ENCODE measurements at places on chromosomes 1 and 21.

DNA sequence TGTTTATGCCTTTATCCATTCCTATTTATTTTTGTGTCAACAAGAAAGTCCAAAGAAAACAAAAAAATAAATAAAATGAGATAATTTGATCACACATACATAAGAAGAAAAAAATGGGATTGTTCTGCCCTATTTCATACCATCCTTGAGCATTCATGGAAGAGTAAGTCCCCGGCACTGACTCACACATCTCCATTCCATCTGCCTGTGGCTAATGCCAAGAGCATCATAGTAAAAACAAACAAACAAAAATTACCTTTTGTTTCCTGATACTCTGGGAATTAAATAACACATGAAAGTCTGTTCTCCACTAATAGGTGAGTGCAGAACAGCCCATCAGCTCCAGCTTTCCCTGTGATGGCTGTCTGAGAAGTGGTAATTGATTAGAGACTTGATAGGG, 48.1 kb upstream of the BACE2 start:
- no peak for DNase-seq

- no peak for DNase-seq
Measured at GRCh38 chr21:45965084-45965809, 16.3 kb upstream of the COL6A1 start.

GRCh38 chr1:160359559-160360226, 7.2 kb upstream of the NHLH1 start:
- no peak for DNase-seq

DNA sequence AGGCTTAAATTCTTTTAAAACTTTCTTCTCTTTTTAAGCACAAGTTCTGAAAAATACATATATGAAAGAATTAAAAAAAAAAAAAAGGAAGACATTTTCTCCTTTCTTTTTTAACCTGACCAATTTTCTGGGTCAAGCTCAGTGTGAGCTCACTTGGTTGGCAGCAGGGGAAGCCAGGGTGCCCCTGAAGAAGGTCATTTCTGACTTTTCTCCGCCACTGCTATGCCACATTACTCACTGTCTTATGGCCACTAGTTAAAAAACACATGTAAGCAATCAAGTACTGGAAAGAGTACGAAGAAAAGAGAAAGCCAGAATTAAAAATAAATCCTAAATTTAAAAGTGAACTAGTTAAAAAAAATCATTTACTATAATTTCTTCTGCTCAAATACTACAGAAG, 275.0 kb downstream of the NEGR1 start:
- DNase-seq = no peak

DNA sequence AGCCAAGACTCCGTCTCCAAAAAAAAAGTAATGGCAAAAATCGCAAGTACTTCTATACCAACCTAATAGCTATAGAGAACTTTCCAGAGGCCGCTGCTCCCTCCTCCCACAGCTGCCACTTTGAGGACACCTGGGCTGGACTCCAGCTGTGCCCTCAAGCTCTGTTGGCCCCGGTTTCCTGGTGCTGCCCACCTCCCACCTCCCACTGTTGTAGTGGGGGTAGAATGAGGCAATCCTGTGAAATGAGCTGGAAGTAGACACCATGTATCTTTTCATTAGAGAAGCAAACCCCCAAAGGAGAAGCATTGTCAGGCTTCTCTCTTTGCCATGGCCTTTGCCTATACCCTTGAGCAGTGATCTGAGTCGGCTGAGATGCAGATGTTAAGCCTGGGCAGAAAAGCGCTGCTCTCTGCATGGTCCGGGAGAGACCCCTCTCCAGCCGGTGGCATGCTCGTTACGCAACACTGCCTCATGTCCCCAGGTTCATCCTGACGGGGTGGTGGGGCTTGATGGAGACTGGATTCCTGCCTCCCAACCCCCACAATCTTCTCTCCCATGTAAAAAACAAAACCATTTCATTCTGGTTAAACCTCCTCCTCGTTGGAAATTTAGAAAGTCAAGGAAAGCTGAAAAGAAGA, 39.7 kb downstream of the SIM2 start:
- DNase-seq = no peak

DNA sequence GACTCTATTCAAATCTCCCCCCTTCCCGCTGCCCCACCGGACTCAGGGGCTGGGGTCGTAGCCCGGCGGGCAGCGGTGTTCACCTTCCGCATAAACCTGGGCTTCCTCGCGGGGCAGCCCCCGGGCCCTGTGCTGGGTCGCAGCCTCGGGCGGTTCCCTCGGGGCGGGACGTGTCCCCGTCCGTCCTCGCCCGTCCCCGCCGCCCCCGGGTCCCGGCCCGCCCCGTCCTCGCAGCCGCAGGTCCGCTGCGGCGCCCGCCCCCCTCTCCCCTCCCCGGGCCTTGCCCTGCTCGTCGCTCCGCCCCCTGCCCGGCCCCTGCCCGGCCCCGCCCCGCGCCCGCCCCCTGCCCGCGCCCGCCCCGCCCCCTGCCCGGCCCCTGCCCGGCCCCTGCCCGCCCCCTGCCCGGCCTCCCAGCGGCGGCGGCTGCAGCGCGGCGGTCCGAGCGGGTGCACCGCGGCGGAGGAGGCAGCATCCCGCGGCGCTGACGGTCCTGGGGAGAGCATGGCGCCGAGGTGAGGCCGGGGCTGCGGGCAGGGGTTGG, at the start of gene COL18A1:
Gene COL18A1, plus strand, starts transcription at position 436 of the 541 bp plus-strand sequence. Its CDS starts 66 bp downstream, at position 502.
- no peak for DNase-seq

DNA sequence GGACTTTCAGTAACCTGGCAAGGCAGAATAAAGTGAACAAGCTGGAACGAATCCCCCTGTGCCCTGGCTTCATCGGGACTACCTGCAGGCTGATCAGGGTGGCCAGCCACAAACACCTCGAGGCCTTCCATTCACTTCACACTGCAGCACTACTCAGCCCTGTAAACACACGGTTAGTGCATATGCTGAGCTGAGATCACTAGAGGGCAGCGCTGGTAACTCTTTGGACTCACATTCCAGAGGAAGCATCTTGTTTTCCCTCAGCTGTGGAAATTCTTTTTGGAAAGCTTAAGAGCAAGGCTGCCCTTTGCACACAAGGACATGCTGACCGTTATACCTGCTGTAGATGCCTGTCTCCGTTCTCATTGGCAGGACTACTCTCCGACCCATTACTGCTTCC, 32.1 kb downstream of the PCSK9 start:
- DNase-seq = peak; percentile 72

GRCh38 chr1:179012038-179012437, 13.7 kb upstream of the FAM20B start:
- DNase-seq = no peak

- no peak for DNase-seq
Measured at GRCh38 chr1:32200226-32201010, at the start of gene CCDC28B. CCDC28B (plus strand) TSS chr1:32200595; CDS start chr1:32201936, 1,341 bp downstream.

GRCh38 chr1:55337801-55338447, 122.8 kb upstream of the USP24 start:
- DNase-seq = peak; percentile 35

DNA sequence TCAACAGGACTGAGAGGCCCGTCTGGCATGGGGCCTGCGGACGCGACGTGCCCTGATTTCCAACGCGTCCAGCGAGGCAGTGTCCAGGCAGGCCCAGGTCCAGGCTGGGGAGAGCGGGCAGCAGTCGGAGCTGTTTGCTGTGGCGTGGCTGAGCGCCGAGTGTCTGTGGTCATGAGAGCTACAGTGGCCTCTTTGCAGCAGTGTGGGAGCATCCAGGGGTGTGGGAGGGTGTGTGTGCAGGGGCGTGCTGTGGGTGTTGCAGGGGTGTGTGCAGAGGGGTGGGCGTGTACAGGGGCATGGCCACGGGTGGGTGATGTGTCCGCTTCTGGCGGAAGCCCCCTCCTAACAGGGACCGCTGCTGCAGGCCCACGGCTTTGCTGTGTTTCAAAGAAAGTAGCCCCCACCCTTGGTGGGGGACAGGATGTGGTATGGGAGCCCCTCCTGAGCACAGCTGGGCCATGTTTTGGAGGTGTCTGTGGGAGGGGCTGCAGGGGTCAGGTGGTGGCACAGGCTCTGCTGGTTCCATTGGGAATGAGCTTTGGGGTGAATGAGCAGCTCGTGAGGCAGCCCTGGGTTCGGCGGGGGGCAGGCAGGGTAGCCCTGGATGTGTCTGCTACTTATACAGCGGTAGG, 17.7 kb downstream of the PLCH2 start:
- DNase-seq = no peak

GRCh38 chr1:16173447-16174260, 17.8 kb upstream of the EPHA2 start:
- no peak for DNase-seq

DNA sequence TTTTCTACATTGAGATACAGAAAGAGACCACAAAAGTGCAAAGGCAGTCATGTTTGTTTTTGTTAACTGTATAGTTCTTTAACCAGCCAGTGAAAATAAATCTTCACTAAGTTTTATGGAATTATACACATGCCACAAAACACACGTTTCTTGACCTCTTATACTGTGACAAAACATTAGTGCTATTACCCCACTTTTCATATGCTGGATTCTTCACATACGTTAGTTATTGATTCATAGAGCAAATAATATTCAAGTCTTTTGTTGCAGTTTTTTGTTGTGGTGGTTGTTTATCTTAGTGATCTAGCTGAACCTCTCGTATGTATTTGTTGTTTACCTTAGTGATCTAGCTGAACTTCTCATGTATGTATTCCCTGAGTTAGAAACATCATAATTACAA, 28.0 kb downstream of the LYPLAL1 start:
- no peak for DNase-seq

- DNase-seq = peak; percentile 50
Measured at GRCh38 chr1:22053017-22053860, 730 bp downstream of the CDC42 start.

DNA sequence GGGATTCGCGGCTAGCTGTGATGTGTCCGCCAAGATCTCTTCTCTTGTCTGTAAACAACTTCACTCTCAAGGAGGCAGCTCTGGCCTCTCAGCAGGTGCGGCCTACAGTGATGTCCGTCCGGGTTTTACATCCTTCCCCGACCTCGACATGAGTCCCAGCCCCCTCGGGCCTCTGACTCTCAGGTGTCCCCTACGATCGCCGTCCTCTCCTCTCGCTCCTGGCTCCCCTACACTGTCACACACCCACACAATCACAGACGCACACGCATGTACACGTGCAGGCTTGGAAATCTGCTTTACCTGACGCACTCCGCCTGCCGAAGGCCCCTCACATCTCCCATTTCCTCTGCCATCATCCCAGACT, 797 bp upstream of the RSPH1 start:
- no peak for DNase-seq

- no peak for DNase-seq
Measured at GRCh38 chr1:230548997-230549396, 93.3 kb upstream of the COG2 start.

- DNase-seq = no peak
Measured at GRCh38 chr1:11912000-11912399, 14.2 kb downstream of the KIAA2013 start.

DNA sequence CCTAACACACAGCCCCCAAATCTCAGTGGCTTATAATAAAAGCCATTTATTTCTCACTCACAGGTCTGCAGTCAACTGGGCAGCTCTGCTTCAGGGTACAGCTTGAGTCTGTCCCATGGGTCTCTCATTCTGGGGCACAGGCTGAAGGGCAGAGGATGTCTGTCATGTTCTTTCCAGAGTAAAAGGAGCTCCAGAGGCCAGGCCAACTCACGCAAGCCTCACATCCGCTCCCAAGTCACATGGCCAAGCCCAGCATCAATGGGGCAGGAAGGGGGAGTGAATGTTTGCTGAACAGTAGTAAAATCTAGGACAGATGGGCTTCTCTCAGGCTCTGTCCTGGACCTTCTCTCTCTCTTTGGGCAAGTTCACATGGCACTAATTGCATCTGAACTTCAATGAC, 7.1 kb upstream of the SSBP3 start:
- DNase-seq = peak; percentile 39

DNA sequence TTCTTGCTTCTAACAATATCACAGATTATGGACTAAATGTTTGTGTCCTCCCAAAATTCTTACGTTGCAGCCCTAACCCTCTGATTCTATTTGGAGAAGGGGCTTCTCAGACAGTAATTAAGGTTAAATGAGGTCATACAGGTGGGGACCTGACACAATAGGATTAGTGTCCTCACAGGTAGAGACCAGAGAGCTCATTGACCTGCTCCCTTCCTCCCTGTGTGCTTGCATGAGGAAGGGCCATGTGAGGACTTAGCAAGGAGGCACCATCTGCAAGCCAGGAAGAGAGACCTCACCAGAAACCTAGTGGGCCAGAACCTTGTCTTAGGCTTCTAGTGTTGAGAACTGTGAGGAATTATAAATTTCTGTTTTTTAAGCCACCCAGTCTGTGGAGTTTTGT, 322.6 kb downstream of the SMYD3 start:
- DNase-seq = no peak

DNA sequence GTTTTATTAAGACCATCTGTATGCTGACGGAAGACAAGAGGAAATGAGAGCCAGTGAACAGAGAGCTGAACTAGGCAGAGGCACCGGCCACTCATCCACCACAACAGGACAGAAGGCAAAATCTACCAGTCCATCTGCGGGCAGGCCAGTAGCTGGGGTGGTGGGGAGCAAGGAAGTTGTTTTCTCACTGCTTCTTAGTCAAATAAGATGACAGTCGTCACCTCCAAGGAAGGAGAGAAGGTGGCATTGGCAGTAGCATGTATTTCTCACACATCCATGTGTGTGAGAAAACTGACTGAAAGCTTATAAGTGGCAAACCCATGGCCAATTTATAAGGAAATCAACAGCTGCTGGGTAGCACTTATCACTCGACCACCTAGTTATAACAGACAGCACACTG, 8.2 kb downstream of the TTC13 start:
- DNase-seq = no peak

- DNase-seq = no peak
Measured at GRCh38 chr1:54927472-54928240, 40.7 kb upstream of the DHCR24 start.

DNA sequence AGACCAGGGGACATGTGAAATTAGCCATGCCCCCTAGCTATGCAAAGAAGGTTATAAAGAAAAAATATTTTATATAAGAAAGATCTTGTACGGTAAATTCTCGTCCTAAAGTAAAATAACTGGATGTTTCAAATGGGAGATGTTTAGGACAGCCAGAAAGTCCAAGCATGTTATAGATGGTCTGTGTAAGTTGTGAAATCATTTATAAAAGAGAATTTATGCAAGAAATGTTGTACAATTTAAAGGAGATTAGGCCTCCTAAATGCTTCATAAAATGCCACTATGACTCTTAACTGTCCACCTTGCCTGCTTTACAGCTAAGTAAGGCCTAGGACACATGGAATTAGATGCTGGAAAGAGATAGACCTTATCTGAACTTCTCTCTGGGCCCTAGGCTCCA, 118.1 kb upstream of the POGK start:
- DNase-seq = no peak

GRCh38 chr21:21246007-21246406, 247.8 kb downstream of the NCAM2 start:
- DNase-seq = no peak

Data from HepG2 (cell line).